ENCODE measurements at places on chromosomes 6 and 20.

GRCh38 chr6:143549949-143550268 lies 38.4 kb upstream of the FUCA2 start:
- DNase-seq, result no peak

- no peak for DNase-seq
Measured at GRCh38 chr6:137697267-137697938, 169.7 kb upstream of the TNFAIP3 start.

DNA sequence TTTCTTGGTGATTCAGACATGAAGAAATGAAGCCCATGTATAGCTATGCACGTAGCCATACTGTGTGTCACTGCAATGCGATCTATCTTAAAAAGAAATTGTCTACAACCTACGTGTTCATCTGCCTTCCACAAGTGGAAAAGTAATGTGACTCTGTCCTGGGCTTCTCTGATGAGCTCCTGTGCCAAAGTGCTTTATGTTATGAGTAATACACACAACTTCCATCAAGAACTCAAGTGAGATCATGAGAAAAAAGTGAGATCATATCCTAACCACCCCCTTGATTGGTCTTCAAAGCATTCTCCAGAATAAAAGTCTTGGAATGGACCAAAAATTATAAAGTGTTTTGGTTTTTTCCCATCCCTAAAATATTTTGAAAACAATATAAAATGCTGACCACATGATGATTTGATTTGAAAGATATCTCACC lies 114.3 kb downstream of the DST start:
- DNase-seq, result no peak

GRCh38 chr20:24736131-24736843 lies 212.8 kb upstream of the CST7 start:
- DNase-seq, result no peak

DNA sequence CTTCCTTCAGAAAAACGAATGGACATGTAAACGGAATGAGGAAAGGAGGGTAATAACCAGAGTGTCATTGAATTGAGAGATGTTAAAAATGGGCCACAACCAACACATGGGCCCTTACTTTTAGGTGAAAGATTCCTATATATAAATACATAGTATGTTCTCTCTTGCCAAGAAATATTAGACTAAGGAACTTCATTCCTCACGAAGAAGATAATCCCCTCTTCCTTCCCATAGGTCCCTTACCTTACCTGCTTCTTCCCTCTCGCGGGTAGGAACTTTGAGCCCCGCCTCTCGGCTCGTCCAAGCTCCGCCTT lies 295 bp upstream of the TBC1D22B start:
- DNase-seq, result no peak

GRCh38 chr6:152948150-152948768 lies 34.6 kb downstream of the FBXO5 start:
- DNase-seq, result no peak

GRCh38 chr6:29564875-29565274 lies 5.3 kb upstream of the UBD start:
- DNase-seq, result no peak

- DNase-seq, result no peak
Measured at GRCh38 chr6:29981211-29981812, 39.0 kb downstream of the HLA-A start.

GRCh38 chr6:901696-902460 lies 208.9 kb upstream of the EXOC2 start:
- DNase-seq, result no peak

GRCh38 chr20:39890697-39891096 lies 798.3 kb downstream of the MAFB start:
- no peak for DNase-seq

- no peak for DNase-seq
Measured at GRCh38 chr6:9204171-9204570, 768.8 kb upstream of the SLC35B3 start.

DNA sequence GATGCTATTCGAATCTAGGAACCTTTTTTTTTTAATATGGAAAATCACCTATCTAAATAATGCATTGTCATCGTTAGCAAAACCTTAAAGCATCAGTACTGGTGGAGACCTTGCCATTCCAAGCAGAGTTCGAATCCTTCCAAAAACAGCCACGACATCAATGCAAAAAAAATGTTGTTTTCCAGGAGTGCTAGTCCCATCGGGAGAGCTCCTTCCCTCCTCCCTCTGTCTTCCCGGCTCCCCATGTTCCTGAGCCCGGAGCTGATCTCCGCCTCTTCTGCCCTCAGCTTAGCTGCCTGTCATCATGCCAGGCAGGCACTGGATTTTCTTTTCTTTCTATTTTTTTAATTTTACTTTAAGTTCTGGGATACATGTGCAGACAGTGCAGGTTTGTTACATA lies 153.6 kb upstream of the QKI start:
- DNase-seq, result no peak

DNA sequence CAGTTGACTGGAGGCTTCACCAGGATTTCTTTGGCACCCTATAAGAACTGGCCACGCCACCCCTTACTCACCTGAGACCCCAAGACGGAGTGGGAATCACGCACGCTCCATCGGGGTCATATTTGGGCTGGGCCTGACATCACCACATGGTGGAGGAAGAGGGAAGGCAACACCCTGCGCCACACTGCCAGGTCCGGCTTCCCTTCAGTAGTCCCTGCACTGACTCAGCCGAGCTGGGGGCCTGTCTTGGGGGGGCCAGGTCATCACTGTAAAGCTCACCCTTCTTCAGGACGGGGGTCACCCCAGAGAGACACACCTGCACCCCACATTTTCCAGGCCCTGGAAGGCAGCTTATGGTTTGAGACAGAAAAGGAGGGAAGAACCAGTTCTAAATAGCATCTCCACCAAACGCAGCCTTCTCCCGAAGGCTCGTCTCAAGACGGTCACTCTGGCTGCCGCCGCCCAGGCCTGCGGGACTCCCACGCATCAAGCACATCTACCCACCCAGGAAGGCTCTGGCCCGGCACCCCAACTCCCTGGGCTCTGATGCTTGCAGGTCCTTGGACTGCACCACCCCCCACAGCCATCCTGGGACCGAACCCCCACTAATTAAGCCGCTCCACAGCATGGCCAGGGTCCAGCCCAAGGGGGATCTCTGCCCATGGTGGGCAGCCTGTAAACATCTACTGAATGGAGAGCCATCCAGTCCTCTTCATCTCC lies 51.8 kb downstream of the GINS1 start:
- DNase-seq, result no peak

- no peak for DNase-seq
Measured at GRCh38 chr6:148854096-148854495, 107.3 kb downstream of the UST start.

GRCh38 chr20:50506270-50506579 lies 4.0 kb upstream of the PTPN1 start:
- no peak for DNase-seq

- no peak for DNase-seq
Measured at GRCh38 chr6:71481801-71482200, 193.2 kb downstream of the OGFRL1 start.

GRCh38 chr6:79158856-79159516 lies 75.5 kb downstream of the HMGN3 start:
- DNase-seq, result no peak
